CD4-positive, alpha-beta T cell treated with Interleukin-17A for 1 hour (primary cell): ENCODE measurements at places on chromosomes 7 and 10.

- DNase-seq = no peak
Measured at GRCh38 chr10:125595911-125596310, 87.1 kb downstream of the TEX36 start.

DNA sequence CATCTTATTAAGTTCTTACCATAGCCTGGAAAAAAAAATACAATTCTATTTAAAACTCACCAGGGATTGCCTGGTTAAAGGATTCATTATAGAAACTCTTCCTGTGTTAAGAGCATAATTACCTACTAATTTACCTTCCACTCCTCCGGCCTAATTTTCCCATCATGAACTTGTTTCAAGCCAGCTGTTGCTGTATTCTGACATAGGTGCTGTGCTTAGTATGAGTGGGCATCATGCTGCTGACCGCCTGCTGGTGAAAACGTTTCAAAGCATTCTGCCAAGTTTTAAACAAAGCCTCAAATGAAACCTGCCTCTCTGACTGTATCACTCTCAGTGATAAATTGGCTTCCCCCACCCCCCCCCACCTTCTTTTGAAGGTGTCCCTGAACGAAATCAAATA, 47.8 kb upstream of the KCNMA1 start:
- DNase-seq = no peak

GRCh38 chr10:27328946-27329345, 88.3 kb upstream of the ACBD5 start:
- DNase-seq = no peak

DNA sequence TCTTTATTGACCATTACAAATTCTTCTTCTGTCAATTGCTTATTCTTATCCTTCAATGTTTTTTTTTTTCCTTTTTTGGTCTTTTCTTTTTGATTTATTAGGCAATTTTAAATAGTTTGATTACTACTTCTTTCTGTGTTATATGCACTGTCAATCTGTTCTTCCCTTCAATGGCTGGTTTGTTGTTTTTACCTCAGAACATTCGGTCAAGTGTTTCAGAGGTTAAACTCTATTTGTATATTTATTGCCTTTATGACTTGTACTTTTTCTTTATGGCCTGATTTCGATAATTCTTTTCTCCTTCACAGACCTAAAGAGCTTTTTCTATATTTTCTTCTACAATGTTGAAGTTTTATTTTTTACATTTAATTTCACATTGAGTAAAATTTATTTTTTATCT, 171.5 kb upstream of the AKR1E2 start:
- no peak for DNase-seq

DNA sequence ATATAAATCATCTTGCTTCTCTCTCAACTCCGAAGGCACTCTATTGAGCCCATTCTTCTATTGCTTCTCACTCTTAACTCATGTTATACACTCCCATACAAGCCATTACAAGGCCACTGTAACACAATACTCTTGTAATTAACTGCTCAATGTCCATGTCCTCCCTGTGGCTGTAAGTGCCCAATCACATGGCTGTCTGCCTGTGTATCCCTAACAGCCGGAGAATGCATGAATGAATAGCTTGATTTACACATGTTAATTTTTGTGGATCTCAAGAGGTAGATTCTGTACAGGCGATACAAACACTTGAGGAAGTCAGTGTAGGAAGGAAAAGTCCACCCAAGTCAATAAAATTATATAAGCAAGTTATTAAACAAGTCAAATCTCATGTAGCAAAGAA, 215.6 kb downstream of the DOCK4 start:
- DNase-seq = no peak

- no peak for DNase-seq
Measured at GRCh38 chr10:34498821-34499220, 316.3 kb downstream of the PARD3 start.
